CD8-positive, alpha-beta memory T cell (primary cell): ENCODE measurements at places on chromosomes 2 and 18. TPM values are rescaled to one million over a fixed set of nuclear protein-coding genes. Genes with fewer than 3 reads are reported as not detected.

The EFEMP1 gene
- not detected for polyA plus RNA-seq

The IL36A gene
- not detected for polyA plus RNA-seq

The DUSP19 gene
- polyA plus RNA-seq, result 0.76 TPM

The OTX1 gene
- not detected for polyA plus RNA-seq

The FEV gene
- polyA plus RNA-seq, result not detected

The HMSD gene
- polyA plus RNA-seq, result not detected

The ERBB4 gene
- polyA plus RNA-seq, result not detected

The TUBA4B gene
- polyA plus RNA-seq, result not detected

GRCh38 chr2:195117011-195117410, 540.0 kb upstream of the SLC39A10 start:
- DNase-seq, result no peak

DNA sequence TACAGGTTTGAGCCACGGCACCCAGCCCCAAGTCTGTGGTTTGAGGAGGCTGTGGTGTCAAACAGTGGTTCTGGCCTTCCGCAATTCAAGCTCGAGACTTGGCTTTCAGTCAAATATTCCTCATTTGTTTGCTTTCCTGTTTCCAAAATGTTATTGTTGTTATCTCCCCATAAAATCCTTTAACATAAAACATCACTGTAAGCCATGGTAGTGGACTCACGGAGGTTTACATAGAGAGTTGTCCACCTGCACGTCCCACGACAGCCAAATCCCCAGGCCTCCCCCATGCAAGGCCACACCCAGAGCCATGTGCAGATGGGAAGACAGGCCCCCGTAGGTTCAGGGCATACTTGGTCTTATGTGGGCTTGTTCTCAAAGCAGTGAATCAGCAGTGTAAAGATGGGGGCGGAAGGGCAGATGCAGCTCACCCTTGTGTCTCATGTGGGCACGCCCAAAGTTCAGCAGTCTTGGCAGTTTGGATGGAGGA, 18.9 kb upstream of the ST3GAL5 start:
- no peak for DNase-seq

DNA sequence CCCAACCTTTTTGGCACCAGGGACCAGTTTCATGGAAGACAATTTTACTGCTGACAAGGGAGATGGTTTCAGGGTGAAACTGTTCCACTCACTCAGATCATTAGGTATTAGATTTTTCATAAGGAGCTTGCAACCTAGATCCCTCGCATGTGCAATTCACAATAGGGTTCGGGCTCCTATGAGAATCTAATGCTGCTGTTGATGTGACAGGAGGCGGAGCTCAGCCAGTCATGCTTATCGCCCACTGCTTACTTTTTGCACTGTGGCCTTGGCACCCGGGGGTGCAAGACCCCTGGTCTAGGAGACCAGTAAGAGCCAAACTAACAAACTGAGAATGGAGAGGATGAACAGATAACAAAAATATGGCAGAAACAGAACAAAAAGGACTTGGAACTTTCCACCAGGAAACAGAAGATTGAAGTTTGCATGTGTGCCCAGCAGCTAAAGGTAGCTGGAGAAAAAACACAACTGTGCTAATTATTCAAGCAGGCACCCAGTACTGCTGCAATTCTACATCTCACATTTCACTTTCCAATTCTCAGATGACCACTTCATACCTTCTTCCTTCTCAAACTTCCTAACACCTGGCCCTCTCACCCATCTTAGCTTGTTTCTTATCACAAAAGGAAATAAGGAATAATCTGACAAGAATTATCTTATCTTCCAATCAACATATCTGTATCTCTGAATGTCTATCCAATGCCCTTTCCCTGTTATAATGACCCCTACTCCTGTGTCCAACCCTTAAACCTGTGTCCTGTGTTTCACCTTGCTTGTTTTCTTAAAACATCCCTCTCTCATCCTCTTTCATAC, 24.8 kb downstream of the SP3 start:
- DNase-seq, result no peak

DNA sequence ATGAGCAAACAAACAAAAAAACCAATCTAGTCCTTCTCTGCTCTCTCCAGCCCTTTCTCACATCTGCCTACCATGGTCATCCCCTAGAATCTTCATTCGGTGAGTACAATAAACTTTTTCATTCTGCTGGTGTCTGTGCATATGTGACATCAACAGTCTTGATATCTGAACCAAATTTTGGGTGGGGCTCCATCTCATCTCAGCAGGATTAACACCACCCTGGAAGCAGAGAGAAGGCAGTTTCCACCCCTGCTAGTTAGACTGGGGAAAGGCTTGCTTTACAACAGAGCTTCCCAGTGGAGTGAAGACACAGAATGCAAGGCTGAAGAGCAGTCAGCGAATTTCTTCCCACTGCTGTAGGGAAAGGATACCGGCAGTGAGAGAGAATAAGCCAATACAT, 116.9 kb downstream of the TMEM131 start:
- DNase-seq, result no peak

DNA sequence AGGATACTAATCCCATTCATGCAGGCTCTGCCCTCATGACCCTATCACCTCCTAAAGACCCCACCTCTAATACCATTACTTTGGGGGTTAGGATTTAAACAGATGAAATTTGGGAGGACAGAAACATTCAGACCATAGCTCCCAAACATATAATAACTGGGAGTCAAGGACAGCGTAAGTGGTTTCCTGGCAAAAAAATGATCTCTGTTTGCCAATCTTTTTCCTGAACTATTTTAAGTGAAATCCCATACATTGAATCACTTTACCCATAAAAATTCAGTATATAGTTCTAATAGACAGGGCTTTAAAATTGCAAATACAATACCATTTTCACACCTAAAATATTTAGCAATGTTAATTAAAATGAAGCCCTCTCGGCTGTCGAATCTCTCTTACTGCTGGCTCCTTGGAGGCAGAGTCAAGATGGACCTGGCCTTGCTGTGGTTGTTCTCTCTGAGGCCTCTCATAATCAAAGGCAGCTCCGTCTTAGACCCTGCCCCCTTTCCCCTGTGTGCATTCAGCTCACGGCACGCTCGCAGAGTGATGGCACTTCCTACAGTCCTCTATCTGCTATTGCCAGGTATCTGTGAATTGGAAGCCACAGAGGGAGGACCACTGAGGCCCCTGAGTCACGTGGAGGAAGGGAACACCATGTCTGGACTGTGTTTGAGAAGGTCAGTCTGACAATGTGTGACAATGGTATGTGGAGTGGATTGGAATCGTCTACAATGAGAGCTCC, 132.3 kb downstream of the UXS1 start:
- DNase-seq, result no peak

GRCh38 chr2:120221616-120222015, 1.6 kb downstream of the TMEM185B start:
- DNase-seq, result no peak

DNA sequence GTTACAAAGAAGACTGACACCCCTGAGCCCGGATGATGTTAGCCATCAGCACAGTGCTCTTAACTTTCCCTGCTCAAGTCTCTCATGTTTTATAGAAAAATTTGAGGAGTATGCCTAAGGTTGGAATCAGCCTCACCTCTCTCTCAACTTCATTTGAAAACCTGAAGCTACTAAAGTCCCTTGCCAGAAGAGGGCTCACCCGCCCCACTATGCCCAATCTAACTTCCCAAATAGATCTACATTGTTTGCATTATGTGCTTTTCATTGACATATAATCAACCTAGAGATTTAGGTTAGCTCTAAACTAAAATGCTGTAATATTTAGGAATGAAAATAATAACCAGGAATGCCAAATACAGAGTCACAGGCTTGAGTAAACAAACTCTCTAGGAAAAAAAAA, 305.4 kb downstream of the NCKAP5 start:
- DNase-seq, result no peak

DNA sequence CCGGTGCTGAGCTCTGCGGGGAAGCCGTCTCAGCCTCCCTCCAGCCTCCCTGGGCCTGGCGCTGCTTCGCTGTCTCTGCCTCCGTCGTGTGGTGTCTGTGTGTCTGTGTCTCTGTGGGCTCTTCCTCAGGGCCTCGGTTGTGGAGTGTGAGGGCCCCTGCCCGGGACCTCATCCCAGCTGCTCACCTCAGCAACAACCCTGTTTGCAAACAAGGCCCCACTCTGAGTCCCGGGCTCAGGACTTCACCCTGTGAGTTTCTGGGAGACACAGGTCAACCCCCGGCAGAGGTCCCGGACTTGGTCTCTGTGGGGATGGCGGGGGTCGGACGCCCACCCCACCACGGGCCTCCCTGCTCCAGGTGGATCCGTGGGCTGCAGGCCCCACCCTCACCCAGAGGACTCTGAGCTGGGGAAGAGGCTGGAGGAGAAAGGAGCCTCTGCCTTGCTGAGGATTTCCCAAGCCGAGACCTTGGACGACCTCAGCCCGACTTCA, 127.4 kb upstream of the CTDP1 start:
- DNase-seq, result no peak

GRCh38 chr2:30763151-30763660, 44.0 kb downstream of the CAPN13 start:
- DNase-seq, result no peak

DNA sequence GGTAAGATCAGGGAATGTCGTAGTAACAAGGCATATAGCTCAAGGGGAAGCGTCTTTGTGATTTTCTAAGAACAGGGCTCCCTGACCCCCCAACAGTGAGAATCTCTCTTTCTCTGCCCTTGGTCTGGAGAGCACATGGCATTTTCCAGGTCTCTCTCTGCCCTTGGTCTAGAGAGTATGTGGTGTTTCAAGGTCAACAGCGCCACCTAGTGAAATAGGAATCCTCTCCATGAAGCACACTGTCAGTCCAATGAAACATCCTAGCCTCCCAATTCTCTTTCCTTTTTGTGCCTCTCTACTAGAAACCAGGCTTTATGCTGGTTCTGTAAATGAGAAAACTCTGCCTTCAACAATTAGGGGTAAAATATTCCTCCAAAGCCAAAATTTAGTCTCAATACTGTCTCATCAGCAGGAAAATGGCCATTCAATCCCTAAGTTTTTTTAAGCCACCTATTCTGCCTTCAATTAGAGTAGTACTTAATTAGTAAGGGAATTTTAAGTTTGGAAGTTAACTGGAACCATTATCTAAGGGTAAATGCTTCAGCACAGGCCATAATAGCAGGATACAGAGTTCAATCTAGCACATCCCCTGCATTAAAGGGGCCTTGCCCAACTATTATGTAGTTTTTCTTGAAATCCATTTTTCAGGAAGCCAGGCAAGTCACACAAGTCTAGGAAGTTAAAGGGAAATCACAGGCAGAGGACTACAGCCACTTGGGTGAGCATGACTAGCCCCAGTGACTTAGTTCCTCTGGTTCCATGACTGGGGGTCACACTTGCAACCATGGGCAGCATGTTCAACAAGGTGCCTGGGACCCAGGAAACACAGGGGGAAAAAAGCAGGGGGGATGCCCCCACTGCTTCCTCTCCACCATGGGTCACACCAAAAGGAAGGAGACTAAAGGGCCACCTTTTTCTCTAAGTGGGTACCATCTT, 12.4 kb downstream of the DYM start:
- peak; percentile 17 for DNase-seq

- no peak for DNase-seq
Observed at GRCh38 chr2:170917219-170917913, 11.7 kb upstream of the GORASP2 start.
